ENCODE measurements at places on chromosomes 1 and 21.

- DNase-seq = no peak
Measured at GRCh38 chr1:179296356-179297104, 2.9 kb downstream of the SOAT1 start.

DNA sequence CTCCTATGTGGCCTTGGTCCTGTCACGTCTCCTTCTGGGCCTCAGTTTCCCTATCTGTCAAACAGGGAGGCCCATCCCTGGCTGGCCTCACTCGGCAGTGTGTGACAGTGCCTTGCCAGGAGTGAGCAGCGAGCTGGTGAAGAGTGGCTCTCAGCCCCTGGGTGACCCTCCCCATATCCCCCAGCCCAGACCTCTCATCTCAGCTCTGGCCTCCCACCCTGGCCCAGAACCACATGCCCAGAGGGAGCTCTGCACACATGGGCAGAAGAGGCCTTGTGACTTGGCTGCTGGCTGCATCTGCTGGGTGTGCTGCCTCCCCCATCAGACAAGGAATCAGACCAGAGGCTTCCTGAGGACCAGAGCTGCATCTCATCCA lies 19.5 kb upstream of the PADI1 start:
- DNase-seq = no peak

DNA sequence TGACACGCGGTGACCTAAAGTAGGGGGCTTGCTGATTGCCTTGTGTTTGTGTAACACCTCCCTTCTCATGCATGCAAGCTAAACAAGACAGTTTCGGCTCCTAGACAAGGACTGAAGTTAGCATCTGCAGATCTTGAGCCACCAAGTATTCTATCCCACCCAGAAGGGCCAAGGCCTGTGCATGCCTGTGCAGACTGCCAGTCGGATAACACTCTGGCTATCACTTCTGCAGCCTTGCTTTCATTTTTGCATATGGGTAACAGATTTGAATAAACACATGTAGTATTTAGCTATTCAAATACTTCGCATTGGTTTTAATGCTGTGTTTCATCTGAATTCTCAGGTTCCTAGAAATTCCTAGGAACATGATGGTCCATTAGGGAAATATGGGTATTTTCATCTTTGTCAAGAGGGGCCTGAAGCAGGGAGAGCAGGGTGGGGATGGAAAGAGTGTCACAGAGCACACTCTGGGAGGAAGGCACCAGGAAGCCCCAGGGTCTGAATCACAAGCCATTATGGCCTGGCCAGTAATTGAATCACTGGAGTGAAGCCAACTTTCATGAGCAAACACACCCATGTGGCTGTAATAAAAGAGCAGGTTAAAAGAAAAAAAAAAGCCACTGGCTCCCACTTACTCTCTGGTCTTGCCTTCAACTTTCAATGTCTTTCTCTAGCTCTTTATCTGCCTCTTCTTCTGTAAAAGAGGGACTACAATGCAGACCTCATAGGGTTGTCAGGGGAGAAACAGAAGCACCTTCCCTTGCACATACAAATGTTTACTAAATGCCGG lies 28.3 kb downstream of the GADD45A start:
- DNase-seq = peak; percentile 47

- DNase-seq = no peak
Measured at GRCh38 chr1:115596080-115596780, 45.5 kb upstream of the VANGL1 start.
